ENCODE measurements at places on chromosomes 6 and 20.

- no peak for DNase-seq
These were observed 187.0 kb downstream of the DTNBP1 start for GRCh38 chr6:15475872-15476271.

- DNase-seq = no peak
These were observed 93.1 kb upstream of the TIAM2 start for GRCh38 chr6:154901876-154902552.

GRCh38 chr6:28587746-28588075 is 62.0 kb downstream of the GPX5 start:
- DNase-seq = no peak

GRCh38 chr6:1337791-1338190 is 25.9 kb downstream of the FOXQ1 start:
- no peak for DNase-seq

DNA sequence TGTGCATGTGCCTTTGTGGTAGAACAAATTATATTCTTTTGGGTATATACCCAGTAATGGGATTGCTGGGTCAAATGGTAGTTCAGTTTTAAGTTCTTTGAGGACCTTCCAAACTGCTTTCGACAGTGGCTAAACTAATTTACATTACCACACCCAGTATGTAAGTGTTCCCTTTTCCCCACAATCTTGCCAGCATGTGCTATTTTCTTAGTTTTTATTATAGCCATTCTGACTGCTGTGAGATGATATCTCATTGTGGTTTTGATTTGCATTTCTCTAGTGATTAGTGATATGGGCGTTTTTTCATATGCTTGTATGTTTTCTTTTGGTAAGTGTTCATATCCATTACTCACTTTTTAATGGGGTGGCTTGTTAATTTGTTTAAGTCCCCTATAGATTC is 251.6 kb upstream of the DEFB112 start:
- DNase-seq = no peak

- no peak for DNase-seq
These were observed 6.7 kb downstream of the TOX2 start for GRCh38 chr20:43921227-43921780.

GRCh38 chr6:154567695-154568220 is 57.3 kb upstream of the CNKSR3 start:
- DNase-seq = no peak

- no peak for DNase-seq
These were observed 10.3 kb downstream of the LEMD2 start for GRCh38 chr6:33778444-33779121.

DNA sequence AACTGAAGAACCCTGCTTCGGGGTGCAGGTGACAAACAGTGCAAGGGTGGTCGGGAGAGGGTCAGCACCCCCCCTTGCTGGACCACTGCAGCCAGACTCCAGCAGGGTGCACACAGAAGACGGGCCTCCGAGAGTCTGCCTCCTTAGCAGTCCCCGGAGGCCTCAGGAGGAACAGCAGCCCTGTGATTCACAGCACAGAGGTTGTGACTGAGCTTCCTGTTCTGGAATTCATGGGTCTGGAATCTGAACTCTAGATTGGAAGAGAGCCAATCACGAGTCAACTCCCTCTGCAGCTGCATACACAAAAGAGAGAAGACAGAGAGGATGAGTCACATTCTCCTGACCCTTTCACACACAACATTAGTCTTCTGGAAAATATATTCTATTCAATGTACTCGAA is 249.0 kb upstream of the OPRM1 start:
- DNase-seq = no peak

- no peak for DNase-seq
These were observed 61.2 kb upstream of the RNF217 start for GRCh38 chr6:124901084-124901483.

DNA sequence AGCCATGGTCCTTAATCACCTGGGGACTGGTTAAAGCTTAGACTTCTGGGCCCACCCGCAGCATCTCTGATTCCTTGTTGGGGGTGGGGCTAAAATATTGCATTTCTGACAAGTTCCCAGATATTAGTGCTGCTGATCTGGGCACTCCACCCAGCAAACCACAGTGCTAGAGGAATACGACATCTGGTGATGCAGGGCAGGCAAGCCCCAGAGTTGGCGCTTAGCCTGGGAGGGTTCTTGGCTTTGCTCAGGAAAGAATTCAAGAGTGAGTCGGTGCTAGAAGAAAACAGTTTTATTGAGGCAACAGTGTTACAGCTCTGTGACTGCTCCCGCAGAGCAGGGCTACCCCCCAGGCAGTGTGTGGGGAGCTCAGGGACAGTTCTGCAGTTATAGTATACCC is 210.7 kb downstream of the TFAP2C start:
- DNase-seq = no peak

GRCh38 chr20:62482974-62483373 is 7.2 kb upstream of the GATA5 start:
- no peak for DNase-seq

DNA sequence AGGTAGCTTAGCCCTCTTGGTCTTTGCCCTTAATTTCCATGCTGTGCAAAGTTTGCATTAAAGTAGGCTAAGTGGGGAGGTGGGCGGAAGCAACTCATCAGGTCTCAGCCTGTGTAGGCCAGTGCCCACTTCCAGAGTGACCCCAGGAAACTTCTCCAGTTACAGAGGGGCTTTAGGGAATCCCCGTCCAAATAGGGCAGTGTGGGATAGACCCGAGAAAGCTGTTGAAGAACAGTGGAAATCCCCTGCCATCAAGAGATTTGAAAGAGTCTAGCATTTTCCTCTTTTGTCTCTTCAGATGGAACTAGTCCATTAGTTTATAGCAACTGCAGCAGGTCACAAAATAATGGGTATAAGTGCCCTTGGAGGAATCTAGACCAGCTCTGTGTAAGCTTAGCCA is 20.2 kb downstream of the SF3B5 start:
- DNase-seq = peak; percentile 37

- peak; percentile 44 for DNase-seq
These were observed 88.2 kb downstream of the PLG start for GRCh38 chr6:160790028-160790792.

DNA sequence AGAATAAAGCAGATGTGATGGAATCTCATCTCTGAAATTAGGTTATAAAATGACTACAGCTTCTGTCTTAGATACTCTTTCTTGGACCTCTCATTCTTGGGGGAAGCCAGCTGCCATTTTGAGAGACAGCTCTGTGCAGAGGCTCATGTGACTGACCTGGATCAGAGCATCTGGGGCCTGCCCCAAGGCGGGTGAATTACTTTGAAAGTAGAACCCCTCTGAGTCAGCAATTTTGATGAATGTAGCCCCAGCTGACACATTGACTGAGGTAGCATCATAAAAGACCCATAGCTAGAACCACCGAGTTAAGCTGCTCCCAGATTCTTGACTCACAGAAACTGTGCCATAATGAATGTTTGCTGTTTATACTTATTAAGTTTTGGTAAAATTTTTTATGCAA is 124.5 kb downstream of the THEMIS start:
- DNase-seq = no peak

GRCh38 chr6:36054956-36055355 is 27.3 kb downstream of the MAPK14 start:
- DNase-seq = no peak

Measured in GM06990 (cell line).